ENCODE measurements at places on chromosomes 4 and X.

DNA sequence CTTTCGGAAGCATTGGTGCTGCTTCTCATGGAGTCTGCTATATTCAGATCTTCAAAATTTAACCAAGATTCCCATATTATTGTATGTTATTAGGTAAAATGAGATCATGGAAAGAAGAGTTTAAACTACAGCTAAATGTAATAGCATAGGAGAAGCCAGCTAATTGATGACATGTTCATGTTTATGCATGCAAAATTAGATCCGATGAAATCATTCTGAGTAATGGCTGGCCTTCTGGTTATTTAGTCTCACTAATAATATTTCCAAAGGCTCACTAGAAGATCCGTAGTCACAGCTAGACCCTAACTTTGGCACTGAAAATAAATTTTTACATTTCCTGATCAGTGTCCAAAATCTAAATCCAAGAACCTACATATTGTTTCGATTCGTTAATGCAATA is 19.8 kb upstream of the PHKA2 start:
- DNase-seq, result no peak

GRCh38 chr4:7581477-7581876 is 146.7 kb upstream of the PSAPL1 start:
- no peak for DNase-seq

GRCh38 chr4:5052204-5052702 is 973 bp downstream of the STK32B start:
- no peak for DNase-seq

DNA sequence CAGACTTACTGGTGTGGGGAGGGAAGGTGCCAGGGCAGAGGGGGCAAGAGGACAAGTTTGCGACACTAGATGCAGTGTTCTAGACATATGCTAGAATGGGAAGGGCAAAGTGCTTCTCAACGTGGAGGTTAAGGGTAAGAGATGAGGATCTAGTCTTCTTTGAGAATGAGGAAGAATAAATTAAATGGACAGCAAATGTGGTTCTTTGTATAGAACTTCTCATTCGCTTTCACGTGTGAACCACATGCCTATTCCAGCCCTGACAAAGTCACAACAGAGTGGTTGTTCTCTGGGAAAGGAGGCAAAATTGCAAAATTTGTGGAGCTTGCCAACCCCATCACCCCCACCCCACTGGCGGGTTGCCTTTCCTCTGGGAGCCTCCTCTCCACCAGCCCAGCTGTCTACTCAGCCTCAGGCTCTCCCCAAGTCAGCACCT is 1.5 kb upstream of the ANXA5 start:
- DNase-seq, result no peak

DNA sequence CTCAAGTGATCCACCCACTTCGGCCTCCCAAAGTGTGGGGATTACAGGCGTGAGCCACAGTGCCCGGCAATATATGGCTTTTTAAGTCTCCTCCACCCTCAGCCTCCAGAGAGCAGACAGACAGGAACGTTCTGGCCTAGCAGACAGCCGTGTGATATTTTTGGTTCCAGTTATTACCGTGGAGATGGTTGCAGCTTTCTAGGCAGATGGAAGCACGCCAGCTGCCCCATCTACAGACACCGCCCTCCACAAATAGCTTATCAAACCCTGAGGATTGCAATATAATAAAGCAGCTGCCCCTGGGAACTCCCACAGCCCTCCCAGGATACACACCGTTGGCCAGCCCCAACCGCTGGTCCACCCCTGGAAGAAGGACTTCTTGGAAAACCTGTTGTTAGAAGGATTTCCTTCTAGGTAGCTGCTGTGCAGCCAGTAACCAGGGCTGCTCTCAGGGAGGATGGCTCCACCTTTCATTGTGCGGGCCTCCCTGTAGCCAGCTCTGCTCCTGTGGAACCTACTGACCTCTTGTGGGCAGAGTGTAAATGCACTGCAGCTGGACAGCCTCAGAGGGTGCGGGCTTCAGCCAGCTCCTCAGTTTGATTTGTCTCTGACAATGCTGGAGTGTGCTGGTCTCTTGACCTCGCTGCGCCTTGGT is 44.0 kb downstream of the SLC25A5 start:
- DNase-seq, result peak; percentile 58

GRCh38 chrX:22110729-22111494 is 78.8 kb downstream of the PHEX start:
- DNase-seq, result no peak

DNA sequence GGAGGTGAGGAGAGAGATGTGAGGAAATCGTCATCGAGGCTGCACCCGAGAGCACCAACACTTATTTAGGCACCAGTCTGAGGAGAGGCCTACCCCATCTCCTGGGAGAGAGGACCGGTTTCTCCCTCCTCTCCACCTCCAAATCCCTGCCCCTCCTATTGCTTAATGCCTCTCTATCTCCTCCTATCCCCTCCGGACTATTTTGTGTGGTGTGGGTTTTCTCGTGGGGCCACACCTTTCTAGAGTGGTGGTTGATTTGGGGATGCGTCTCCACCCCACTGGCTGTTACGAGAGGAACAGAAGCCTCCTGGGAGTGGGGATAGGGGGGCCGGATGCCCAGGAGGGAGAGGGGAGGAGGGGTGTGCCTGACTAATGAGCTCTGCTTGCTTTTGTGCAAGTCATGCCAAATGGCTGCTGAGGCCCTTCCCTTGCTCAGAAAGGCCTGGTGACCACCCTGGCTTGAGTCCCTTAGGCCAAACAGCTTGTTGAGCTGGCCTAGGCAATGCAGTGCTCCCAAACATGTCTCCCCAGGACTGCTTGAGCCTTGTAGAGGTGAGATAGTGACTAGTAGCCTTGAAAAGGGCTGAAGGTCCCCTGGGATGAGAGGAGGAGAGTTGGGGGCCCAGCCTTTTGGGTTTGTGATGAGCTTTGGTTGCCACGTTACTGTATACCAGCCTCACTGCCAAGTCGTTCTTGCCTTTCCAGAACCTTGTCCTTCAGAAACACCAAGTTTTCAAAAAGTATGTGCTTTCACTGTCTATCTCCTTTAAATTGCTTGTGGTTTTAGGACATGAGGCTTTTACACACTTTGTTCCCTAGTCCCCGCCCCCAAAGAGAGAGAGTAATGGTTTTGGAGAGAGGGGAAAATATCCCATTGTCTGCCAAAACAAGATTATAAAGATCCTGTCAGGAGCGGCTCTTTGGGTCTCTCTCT is 1.2 kb downstream of the MSN start:
- no peak for DNase-seq

GRCh38 chrX:134646691-134647090 is 11.6 kb downstream of the PLAC1 start:
- no peak for DNase-seq

GRCh38 chr4:155615081-155615887 is 51.4 kb upstream of the GUCY1A1 start:
- no peak for DNase-seq

- DNase-seq, result peak; percentile 32
These were observed 1314.7 kb downstream of the FSTL5 start for GRCh38 chr4:160848901-160849760.

DNA sequence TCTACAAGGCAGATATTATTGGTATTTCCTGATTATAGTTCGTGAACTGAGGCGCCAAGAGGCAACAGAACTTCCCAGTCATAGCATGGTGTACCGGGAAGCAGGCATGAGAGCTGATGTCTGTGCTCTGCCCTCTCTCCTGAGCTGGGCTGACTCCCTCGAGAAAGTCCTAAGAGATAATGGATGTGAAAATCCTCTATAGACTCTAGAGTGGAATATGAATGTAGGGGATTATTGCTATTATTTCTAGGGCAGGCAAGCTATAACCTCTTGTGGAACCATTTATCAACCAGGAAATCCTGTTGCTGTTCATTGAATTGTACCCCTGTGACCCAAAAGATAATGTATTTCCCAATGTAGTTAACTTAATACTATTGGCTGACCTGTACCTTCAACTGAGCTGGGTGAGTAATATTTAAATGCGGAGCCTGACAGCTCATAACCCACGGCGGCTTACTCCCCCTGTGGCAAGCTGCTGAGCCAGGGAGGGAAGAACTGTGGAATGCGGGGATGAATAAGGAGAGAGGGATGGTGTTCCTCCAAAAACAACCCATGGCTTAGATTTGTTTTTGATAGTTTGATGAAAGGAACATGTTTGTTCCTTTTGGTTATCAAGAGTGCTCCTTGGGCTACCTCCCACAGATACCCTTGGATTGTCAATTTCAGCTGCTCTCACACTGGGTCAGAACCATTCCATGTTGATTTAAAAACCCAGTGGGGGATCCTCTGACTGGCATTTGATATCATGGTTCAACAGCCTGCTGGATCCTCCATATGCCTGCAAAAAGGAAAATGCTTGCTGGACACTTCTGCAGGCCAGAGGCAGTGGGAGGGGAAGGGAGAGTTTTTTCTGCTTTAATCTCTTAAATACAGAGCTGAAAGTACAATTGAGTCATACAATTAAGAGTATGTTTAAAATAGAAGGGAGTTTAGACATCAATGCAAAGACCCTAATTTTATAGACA is 339.0 kb upstream of the BOD1L1 start:
- DNase-seq, result no peak

- DNase-seq, result peak; percentile 59
These were observed 303.5 kb upstream of the HS3ST1 start for GRCh38 chr4:11732155-11732554.

GRCh38 chr4:143514901-143515300 is 1.4 kb downstream of the SMARCA5 start:
- DNase-seq, result no peak

DNA sequence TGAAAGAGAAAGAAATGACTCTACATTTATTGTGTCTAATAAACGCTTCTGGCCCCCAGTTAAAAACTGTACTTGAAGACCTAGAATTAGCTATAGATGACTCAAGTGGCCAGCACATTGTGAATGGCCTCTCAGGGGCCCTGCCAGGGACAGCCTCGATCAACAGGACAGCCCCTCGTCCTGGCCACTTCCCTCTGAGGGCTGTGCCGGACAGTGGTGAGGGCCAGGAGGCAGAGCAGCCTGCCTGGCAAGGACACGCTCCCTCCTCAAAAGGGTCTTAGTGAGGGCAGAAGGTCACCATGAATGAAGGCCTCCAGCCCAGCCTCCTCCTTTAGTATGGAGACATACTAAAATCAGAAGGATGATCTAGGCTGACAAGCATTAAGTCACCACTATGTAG is 16.5 kb downstream of the RNF212 start:
- DNase-seq, result no peak

- DNase-seq, result no peak
These were observed 29.0 kb upstream of the PDLIM3 start for GRCh38 chr4:185564349-185564748.

DNA sequence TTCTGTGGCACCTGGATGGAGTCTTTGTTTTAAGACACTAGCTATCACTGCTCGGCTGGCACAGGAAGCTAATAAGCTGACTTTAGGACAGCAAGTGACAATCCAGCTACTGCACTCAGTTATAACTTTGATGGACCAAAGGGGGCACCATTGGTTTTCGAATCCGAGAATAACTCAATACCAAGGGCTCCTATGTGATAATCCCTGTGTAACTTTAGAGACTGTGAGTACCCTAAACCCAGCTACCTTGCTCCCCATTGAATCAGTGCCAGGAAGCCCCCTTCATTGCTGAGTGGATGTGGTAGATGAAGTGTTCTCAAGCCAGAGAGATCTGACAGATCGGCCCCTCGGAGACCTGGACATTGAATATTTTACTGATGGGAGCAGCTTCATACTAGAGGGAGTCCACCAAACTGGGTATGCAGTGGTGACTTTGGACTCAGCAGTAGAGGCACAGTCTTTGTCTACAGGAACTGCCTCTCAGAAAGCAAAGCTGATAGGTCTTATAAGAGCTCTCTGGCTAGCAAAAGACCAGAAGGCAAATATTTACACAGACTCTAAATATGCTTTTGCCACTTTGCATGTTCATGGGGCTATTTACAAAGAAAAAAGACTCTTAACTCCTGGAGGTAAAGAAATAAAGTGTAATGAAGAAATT is 35.5 kb upstream of the UGT2B7 start:
- no peak for DNase-seq

DNA sequence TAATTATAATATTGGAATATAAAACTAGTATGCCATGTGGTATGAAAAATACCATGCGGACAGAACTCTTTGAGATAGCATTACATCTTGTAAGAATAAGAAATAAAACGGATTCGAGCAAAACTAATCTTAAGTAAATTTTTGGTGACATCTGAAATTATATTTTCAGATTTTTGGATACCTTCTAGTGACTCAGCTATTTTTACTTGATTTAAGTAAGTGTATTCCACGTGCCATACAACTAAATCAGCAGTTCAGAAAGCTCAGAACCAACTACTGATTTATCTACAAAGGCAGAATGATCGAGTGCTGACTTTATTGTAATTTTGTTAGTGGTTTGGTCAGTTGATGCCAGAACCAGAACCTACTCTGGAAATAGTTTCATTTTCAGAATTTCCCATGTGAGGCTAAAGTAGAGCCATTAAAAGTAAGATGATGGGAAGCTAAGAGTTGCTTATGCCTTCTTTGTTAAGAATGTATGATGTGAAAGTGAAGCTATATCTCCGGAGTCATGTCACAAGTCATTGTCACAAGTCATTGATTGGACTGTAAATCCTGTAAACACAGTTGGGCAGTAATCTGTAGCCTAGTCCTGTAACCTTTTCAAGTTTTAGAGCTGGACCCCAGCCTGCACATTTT is 4.0 kb downstream of the ING2 start:
- no peak for DNase-seq

DNA sequence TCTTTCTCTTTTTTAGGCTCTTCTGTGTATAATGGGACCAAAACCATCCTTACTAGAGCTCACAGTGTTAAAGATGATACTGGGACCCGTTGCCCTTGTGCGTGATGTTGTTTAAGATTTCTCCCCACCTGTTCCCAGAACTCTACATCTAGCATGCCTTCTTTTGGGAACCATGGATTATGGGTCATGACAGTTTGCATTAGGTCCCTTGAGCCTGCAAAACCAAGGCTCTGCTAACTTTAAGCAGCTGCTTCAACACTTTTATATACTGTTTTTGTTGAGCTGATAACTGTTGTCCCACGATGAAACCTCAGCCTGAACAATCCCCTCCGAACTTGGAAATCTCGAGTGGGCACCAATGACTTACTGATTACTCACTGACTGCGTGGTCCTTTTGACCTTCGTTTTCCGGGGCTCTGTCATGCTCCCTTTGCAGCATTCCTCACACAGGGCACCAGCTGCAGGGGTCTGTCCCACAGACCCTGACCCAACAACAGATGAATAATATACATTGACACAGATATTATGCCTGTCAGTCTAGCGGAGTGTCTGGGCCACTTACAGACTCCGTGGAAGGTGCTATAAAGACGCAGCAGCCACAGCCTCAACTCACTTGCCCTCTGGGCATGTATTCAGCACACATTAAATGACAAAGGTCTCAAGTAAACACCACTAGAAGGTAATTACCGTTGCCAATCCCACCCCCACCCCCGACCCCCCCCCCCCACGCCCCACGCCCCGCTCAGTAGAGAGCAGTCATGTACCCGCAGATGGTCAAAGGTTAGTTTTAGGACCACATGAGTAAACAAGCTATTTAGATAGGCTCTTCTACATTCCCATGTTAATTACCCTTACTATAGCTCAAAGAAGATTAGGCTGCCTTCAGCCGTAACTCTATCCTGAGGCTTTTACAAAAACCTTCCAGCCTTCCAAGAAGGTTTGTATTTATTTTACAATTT is 162.0 kb upstream of the WDFY3 start:
- DNase-seq, result no peak

All from NCI-H748 treated with DMSO at 0.1 percent for 48 hours (cell line).